Effector CD4-positive, alpha-beta T cell (primary cell): ENCODE measurements at places on chromosomes 11 and 22.

GRCh38 chr22:20407829-20408228 lies 13.9 kb downstream of the ZNF74 start:
- no peak for DNase-seq

GRCh38 chr11:78426845-78427244 lies 9.2 kb upstream of the GAB2 start:
- DNase-seq: no peak

DNA sequence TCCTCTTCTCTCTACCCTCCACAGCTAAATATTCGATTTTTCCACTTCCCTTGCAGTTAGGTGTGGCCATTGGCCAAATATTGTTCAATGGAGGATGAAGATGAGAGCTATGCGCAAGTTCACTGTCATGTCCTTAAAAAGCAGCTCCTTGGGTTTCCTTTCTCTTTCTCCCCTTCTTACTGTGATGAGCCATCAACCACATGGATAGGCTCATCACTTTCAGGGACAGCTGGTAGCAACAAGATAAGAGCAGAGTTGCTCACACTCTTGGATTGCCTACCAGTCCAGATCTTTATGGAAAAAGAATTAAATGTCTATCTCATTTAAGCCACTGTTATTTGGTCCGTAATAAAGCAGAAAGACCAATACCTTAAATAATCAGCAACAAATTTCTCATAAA lies 377.0 kb downstream of the DDX10 start:
- no peak for DNase-seq

- no peak for DNase-seq
Observed at GRCh38 chr11:75516886-75517285, 8.9 kb downstream of the GDPD5 start.

- peak; percentile 95 for DNase-seq
Observed at GRCh38 chr11:65860278-65861164, at the start of gene MUS81. TSS of gene MUS81 (plus strand) at chr11:65860433. CDS start at chr11:65860754, 321 bp downstream.

GRCh38 chr22:45994491-45995404 lies 17.8 kb upstream of the WNT7B start:
- peak; percentile 77 for DNase-seq

- peak; percentile 9 for DNase-seq
Observed at GRCh38 chr22:41092847-41093411, 537 bp downstream of the EP300 start.

DNA sequence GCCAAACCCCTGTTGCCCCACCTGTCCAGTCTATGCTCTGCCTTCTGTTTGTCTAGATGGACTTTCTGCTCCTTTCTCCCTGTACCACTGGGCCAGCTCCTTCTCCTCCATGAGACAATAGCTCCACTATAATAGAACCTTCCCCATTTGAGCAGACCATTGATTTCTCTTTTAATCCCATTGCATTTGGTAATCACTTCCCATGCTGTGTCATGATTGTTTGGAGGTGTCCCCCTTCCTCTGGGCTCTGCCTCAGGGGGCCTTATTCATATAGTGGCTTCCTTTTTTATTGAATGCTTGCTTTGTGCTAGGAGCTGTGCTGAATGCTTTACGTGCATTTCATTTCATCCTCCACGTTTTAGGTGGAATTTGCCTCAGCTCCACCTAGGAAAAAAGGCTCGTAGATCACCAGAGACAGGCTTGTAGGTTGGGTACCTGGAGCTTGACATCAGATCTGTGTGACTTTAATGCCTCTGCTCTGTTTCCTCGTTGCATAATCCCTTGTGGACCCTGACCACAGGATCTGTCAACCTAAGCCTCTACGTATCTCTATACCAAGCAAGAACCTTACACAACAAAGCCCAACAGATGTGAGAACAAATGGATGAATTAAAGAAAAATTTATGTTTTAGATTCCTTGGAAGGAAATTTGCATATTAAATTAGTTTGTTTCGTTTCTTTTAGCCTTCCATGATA lies 106.2 kb upstream of the RASSF10 start:
- no peak for DNase-seq

- no peak for DNase-seq
Observed at GRCh38 chr11:47324520-47324919, 28.0 kb downstream of the MYBPC3 start.

- no peak for DNase-seq
Observed at GRCh38 chr11:119229288-119229672, 23.1 kb downstream of the CBL start.

- DNase-seq: no peak
Observed at GRCh38 chr11:86954269-86955110, 705 bp downstream of the FZD4 start.

GRCh38 chr22:26887456-26887855 lies 230.1 kb downstream of the MIAT start:
- no peak for DNase-seq

DNA sequence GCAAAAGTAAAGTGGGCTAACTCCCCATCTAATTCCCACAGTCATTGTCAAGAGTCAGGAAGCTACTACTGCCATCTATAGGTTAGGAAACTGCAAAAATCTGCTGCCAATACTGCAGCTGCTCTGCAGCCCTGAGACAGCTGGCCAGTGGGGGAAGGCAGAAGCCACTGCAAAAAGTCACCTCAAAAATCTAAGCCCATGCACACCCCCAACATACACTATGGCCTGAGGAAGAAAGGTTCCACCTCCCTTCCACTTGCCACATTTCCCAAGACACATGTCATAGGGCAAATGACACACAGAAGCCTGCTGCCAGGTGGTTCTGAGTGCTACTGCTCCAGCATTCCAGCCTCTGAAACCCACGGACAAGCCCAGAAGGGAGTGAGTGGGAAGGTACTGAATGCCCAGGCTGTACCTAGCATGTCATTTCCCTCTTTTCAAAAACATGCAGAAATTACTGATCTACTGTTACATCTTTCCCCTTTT lies 36.9 kb downstream of the DGCR2 start:
- no peak for DNase-seq

GRCh38 chr11:86443415-86443814 lies 68.7 kb downstream of the CCDC81 start:
- no peak for DNase-seq

DNA sequence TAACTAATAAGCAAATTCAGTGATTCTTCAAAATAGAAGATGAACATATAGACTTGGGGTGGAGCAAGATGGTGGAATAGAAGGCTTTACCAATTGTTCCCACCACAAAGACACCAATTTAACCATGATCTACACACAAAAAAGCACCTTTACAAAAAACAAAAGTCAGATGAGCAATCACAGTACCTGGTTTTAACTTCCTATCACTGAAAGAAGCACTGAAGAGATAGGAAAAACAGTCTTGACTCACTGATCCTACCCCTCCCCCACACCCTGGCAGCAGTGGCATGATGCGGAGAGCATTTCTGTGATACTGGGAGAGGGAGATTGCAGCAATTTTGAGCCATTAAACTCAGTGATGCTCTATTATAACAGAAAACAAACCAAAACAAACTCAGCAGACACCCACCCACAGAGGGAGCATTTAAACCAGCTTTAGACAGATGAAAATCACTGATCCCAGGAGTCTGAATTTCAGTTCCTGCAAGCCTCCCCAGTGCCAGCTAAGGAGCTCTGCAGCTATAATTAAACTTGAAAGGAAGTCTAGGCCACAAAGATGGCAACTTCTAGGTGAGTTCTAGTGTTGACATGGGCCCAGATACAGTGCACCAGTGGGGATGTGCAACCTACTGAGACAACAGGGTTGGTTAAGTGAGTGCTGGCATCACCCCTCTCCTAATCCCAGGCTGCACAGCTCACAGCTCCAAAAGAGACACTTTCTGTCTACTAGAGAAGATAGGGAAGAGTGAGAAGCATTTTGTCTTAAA lies 161.8 kb upstream of the GRIA4 start:
- no peak for DNase-seq

DNA sequence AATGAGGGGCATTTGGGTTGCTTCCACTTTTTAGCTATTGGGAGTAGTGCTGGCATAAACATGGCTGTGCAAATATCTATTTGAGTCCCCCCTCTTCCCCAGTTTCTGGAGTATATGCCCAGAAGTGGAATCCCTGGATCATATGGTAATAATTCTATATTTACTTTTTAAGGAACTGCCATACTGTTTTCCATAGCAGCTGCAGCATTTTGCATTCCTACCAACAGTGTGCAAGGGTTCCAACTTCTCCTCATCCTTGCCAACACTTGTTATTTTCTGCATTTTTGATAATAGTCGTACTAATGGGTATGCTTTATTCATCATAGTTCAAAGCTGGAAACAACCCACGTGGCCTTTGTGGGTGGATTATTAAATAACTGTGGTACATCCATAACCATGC lies 883.5 kb downstream of the TBC1D22A start:
- DNase-seq: no peak

DNA sequence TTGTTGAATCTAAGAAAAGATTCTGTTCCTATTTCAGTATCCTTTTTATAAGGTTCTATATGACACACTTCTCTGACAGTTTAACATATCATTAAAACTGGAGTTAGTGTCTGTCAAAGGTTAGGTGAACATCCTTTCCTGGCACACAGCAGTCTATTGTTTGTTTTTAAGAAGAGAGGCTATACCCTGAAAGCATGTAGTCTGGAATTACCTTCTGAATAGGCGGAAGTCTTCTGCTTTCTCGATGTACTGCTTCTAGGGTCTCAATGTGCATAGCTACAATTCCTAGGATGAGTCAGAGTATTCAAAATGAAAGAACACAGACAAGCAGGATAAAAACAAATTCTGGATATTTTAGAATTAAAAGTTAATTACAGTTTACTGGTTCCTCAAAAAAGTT lies 188.6 kb downstream of the SWAP70 start:
- no peak for DNase-seq

GRCh38 chr22:32874976-32875375 lies 73.5 kb downstream of the TIMP3 start:
- no peak for DNase-seq

DNA sequence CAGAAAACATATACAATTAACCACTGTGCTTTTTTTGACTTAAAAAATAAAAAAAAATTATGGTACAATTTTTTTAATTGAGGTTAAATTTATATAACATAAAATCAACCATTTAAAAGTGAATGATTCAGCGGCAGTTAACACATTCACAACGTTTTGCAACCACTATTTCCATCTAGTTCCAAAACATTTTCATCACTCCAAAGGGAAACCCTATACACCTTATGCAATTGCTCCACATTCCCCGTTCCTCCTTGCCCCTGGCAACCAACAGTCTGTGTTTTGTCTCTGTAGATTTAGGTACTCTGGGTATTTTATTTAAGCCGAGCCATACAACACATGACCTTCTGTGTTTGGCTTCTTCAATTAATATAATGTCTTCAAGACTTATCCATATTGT lies 15.3 kb downstream of the DDI1 start:
- DNase-seq: no peak

DNA sequence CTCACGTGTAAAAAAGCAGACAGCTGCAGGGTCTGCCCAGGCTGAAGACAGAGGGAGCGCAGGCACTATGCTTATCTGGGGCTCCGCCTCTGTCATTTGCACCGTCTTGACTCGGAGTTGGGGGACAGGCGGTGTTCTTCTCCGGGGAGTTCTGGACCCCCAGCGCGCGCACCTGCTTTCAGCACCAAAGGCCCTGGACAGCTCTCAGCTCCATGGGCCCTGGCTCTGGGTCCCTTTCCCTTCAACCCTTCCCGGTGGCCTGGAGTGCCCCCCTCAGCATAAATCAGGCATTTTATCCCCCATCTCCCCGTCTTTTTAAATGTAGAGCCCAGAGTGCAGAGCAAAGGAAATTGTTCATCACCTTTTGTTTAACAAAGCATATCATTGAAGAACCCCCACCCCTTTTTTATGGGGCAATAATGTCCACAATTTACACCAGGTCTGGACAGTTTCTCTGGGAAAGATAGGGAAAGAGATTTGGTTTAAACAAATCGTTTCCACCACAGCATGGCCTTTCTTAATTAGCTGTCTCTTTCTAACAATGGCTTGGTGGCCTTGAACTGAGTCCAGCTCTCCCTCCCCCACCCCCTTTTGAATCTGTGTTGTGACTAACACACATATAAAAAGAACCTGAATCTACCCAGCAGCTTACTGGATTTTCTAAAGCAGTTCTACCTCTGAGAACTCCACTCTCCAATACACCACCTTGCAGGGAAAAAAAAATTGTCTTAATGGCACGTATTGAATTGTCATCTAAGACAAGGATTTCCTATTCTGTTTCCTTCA lies 1.7 kb downstream of the SEZ6L start:
- DNase-seq: no peak

DNA sequence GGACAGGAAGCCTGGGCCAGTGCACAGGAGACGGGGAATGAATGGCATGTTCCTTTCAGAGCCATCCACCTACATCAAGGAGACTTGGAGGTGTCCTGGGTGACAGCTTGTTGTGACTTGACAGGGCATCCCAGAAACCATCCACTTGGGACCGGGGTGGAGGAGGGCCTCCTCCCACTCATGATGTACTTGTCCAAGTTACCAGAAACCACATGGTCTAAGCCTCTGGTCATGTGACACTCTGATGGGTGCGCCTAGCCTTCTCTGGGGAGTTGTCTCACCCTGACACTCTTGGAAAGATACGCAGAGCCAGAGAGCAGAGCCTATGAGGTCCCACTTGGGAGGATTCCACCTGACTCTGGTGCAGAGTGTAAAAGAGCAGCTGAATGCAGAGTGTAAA lies 21.6 kb upstream of the FXYD6 start:
- no peak for DNase-seq

DNA sequence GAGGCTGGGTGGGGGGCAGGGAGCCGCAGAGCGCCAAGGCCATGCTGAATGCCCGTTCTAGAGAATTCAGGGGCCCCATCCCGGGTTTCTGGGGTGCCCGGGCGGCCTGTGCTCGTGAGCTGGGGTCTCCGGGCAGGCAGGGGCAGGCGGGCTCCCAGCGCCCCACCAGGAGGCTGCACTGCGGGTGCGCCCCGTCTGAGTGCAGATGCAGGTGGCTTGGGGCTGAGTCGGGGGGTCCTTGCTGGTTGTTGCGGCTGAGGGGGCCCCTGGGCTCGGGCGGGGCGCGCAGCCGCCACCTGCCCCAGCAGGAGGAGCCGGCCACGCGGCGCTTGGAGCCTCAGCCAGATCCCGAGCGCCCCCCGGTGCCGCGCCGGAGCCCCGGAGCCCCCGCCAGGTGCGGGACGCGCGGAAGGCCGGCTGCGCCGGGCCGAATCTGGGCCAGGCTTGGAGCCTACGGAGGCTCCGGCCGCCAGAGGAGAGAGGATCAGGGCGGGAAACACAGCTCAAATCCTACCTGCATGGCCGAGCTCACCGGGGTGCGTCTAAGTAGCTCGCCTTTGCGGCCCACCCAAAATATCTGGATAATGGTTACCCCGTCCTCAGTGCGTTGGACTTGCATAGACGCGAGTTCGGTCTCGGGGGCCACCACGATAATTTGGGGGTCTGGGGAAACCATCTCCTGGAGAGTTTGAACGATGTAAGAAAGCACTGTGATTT lies 590 bp upstream of the IGF2 start:
- DNase-seq: no peak

- DNase-seq: no peak
Observed at GRCh38 chr22:28064920-28065319, 145.9 kb upstream of the PITPNB start.

- peak; percentile 19 for DNase-seq
Observed at GRCh38 chr11:48020092-48020755, 39.9 kb downstream of the PTPRJ start.

DNA sequence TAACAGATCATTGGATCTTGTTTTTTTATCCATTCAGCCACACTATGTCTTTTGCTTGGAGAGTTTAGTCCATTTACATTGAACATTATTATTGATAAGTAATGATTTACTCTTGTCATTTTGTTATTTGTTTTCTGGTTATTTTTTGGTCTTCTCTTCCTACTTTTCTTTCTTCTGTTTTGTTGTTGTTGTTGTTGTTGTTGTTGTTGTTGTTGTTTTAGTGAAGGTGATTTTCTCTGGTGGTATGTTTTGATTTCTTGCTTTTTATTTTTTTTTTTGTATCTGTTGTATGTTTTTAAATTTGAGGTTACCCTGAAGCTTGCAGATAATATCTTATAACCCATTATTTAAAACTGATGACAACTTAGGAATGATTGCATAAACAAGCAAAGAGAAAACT lies 28.6 kb downstream of the TAF1D start:
- no peak for DNase-seq
